ENCODE measurements at places on chromosomes 12 and 14. TPM values are rescaled to one million over a fixed set of nuclear protein-coding genes. Genes with fewer than 3 reads are reported as not detected.

- no peaks in the 10 kb centered on the region for H3K27me3 ChIP-seq
- no peak for DNase-seq
- no peak overlapping the region for H3K4me3 ChIP-seq
- H3K27ac ChIP-seq, result no peak overlapping the region
These were observed 653.5 kb downstream of the TRHDE start for GRCh38 chr12:72925716-72926115.

GRCh38 chr12:93614917-93615596 lies 42.6 kb downstream of the SOCS2 start:
- no peak for DNase-seq
- peaks cover 18% of the 10 kb centered on the region for H3K27me3 ChIP-seq
- no peaks in the 10 kb centered on the region for H3K36me3 ChIP-seq
- no peak overlapping the region for H3K27ac ChIP-seq

- H3K27ac ChIP-seq, result no peak overlapping the region
- no peaks in the 10 kb centered on the region for H3K36me3 ChIP-seq
- no peak for DNase-seq
- no peaks in the 10 kb centered on the region for H3K27me3 ChIP-seq
- H3K4me3 ChIP-seq, result no peak overlapping the region
These were observed 461.4 kb upstream of the USP15 start for GRCh38 chr12:61798778-61799177.

The HCAR1 gene
- 5.9 TPM for total RNA-seq

The RAD9B gene
- total RNA-seq, result 1.9 TPM

GRCh38 chr12:1904875-1905274 lies 13.6 kb downstream of the CACNA2D4 start:
- no peak for DNase-seq
- peaks cover 38% of the 10 kb centered on the region for H3K27me3 ChIP-seq
- H3K36me3 ChIP-seq, result no peaks in the 10 kb centered on the region
- H3K27ac ChIP-seq, result no peak overlapping the region
- H3K4me1 ChIP-seq, result no peaks in the 10 kb centered on the region

- peaks cover 39% of the 10 kb centered on the region for H3K4me1 ChIP-seq
- DNase-seq, result peak; percentile 43
- peak overlapping the region; percentile 46 for H3K27ac ChIP-seq
These were observed 96.0 kb upstream of the NEDD1 start for GRCh38 chr12:96811083-96811482.

The SLC2A3 gene
- 0.37 TPM for total RNA-seq

The CCDC38 gene
- total RNA-seq, result not detected

DNA sequence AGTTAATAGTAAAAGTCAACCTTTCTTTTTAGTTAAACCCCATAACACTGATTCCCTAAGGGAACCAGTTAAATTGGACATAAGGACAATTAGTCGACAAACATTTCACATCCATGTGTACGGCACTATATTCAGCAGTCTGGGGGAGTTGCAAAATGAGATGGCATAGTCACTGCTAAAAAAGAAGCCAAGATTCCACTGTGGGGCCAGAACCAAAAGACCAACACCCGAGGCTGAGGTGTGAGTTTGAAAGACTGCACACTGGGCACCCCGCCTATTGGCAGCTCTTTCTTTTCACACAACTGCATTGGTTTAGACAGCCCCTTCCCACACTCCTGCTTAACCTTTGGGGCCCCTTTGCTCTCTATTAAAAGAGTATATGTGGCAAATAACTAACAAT lies 16.7 kb downstream of the SETD3 start:
- no peak overlapping the region for H3K4me3 ChIP-seq
- no peaks in the 10 kb centered on the region for H3K27me3 ChIP-seq
- DNase-seq, result no peak
- peaks cover 6% of the 10 kb centered on the region for H3K36me3 ChIP-seq
- H3K4me1 ChIP-seq, result peaks cover 36% of the 10 kb centered on the region

- H3K4me3 ChIP-seq, result no peak overlapping the region
- DNase-seq, result no peak
- no peaks in the 10 kb centered on the region for H3K27me3 ChIP-seq
- peaks cover 4% of the 10 kb centered on the region for H3K4me1 ChIP-seq
- no peak overlapping the region for H3K27ac ChIP-seq
- H3K36me3 ChIP-seq, result peaks cover 14% of the 10 kb centered on the region
These were observed 10.6 kb downstream of the SCFD1 start for GRCh38 chr14:30632730-30633129.

DNA sequence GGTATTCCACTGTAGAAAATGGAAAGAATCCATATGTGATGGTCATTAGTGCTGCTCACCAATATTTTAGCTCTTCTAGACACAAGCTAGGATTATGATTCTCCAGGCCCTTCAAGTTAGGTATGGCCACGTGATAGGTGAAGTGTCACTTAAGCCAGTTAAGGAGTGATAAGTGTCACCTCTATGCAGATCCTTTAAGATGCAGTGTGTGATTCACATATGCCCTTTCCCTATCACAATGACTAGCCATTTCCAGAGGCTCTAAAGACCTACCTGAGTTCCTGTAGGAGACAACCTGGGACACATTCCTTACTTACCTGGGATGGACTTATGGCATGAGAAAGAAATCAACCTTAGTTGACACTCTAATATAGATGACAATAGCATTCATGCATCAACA lies 343.2 kb downstream of the NELL2 start:
- no peaks in the 10 kb centered on the region for H3K27me3 ChIP-seq
- no peaks in the 10 kb centered on the region for H3K4me1 ChIP-seq
- no peak overlapping the region for H3K27ac ChIP-seq
- no peak overlapping the region for H3K4me3 ChIP-seq
- H3K36me3 ChIP-seq, result no peaks in the 10 kb centered on the region

The OR6S1 gene
- total RNA-seq, result not detected

- DNase-seq, result no peak
- H3K4me1 ChIP-seq, result peaks cover 33% of the 10 kb centered on the region
- H3K4me3 ChIP-seq, result no peak overlapping the region
- H3K27ac ChIP-seq, result no peak overlapping the region
These were observed 5.1 kb downstream of the IFI27 start for GRCh38 chr14:94115631-94116030.

DNA sequence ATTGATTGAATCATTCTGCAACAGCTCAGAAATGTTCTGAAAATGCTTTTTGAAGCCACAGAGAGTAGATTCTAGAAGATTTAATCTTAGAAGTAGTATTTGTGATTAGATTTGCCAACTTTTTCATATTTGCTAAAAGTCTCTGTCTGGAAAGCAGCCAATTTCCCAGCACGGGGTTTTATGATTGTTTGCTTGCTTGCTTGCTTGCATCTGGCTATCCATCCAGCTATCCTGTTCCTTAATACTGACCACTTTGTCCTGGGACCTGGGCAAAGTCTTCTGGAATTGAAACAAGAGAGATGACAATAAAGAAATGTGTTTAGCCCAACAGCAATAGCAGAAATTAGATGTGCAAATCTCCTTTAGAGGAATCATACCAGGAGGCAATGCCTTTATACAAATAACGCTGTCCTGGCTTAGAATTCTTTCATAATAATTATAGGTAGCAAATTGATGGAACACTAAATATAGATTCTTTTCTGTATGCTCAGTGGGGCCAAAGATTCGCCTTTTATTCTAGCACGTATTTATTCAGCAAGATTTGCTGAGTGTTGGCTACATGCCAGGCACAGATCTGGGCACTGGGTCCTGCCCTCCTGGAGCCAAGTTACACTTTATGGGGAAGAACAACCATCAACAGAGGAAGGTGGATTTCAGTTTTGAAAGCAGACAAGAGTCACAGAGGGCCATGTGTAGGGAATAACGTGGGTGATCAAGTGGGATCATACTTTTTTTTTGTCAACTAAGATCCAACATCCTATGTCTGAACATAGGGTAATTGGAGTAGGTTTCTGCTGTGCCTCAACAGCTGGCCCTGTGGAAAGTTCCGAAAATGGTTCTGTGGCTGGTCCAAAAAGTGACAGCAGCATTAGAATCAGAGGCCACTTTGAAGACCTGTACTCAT lies 25.3 kb downstream of the MYBPC1 start:
- H3K36me3 ChIP-seq, result peaks cover 10% of the 10 kb centered on the region
- no peaks in the 10 kb centered on the region for H3K27me3 ChIP-seq
- H3K27ac ChIP-seq, result peak overlapping the region; percentile 71
- peaks cover 38% of the 10 kb centered on the region for H3K4me1 ChIP-seq
- DNase-seq, result no peak

DNA sequence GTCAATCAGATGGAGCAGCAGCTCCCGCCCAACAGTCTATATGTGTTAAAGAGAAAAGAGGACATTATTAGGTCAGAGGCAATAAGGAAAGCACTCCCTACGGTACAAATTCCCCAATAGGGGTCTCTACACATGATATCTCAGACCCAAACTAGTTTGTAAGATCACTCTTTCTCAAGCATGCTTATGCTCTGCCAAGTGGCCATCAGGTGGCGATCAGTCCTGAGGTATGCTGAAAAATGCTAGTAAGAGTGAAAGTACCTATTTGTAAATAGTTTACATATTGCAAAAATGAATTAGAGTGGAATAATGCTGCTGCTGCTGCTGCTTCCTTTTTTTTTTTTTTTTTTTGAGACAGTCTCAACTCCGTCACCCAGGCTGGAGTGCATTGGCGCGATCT lies 61.0 kb downstream of the CPM start:
- peak; percentile 30 for DNase-seq
- no peaks in the 10 kb centered on the region for H3K27me3 ChIP-seq
- H3K36me3 ChIP-seq, result no peaks in the 10 kb centered on the region
- H3K4me1 ChIP-seq, result no peaks in the 10 kb centered on the region
- H3K4me3 ChIP-seq, result no peak overlapping the region

GRCh38 chr12:52914576-52915121 lies 9.8 kb upstream of the KRT8 start:
- no peak overlapping the region for H3K27ac ChIP-seq
- no peaks in the 10 kb centered on the region for H3K27me3 ChIP-seq
- DNase-seq, result no peak
- no peaks in the 10 kb centered on the region for H3K36me3 ChIP-seq
- no peak overlapping the region for H3K4me3 ChIP-seq

The TAS2R10 gene
- 1.5 TPM for total RNA-seq

DNA sequence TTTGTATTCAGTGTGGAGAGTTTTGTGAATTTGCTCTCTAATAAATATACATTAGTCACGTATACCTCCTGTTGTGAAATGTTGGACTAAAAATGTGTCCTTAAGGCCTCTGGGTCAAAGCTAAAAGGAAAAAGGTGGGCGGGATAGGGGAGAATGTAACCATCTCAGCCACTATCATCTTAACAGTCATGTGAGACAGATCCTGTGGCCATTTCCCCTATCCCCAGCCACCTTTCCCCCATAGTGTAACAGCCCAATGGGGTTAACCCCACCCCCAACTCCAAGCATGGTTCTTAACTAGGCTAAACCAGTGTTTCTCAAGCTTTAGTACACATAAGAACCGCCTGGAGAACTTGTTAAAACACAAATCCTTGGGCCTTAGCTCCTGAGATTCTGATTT lies 6.5 kb upstream of the ITPR2 start:
- no peaks in the 10 kb centered on the region for H3K4me1 ChIP-seq
- no peak for DNase-seq
- no peaks in the 10 kb centered on the region for H3K36me3 ChIP-seq
- H3K4me3 ChIP-seq, result no peak overlapping the region
- peaks cover 18% of the 10 kb centered on the region for H3K27me3 ChIP-seq
- no peak overlapping the region for H3K27ac ChIP-seq

DNA sequence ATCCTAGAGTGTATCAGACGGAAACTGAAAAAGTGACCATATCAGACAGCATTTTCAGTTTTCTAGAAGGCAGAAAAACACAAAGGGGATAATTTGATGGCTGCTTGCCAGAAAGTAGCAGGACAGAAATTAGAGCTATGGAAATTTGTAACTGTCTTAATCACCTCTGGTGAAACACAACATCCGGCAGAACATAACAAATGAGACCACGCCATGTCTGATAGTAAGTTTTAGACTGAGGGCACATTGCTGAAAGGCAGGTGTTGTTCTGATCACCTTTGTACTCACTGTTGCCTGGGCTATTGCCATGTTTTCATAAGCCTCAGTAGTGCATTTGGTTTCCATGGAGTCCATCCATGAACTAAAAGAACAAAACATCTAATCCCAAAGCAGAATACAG lies 290.3 kb downstream of the PAWR start:
- no peak for DNase-seq
- no peaks in the 10 kb centered on the region for H3K36me3 ChIP-seq
- no peak overlapping the region for H3K4me3 ChIP-seq
- no peaks in the 10 kb centered on the region for H3K27me3 ChIP-seq

GRCh38 chr12:130925666-130926015 lies 28.1 kb upstream of the ADGRD1 start:
- H3K27me3 ChIP-seq, result peaks cover 73% of the 10 kb centered on the region
- no peak overlapping the region for H3K4me3 ChIP-seq
- no peak for DNase-seq
- H3K36me3 ChIP-seq, result no peaks in the 10 kb centered on the region
- H3K4me1 ChIP-seq, result no peaks in the 10 kb centered on the region

The LMNTD1 gene
- total RNA-seq, result not detected

GRCh38 chr12:54385251-54385914 lies 850 bp upstream of the ZNF385A start:
- H3K27ac ChIP-seq, result no peak overlapping the region
- DNase-seq, result no peak
- no peaks in the 10 kb centered on the region for H3K36me3 ChIP-seq
- H3K4me1 ChIP-seq, result peaks cover 25% of the 10 kb centered on the region
- no peak overlapping the region for H3K4me3 ChIP-seq

- peaks cover 31% of the 10 kb centered on the region for H3K27me3 ChIP-seq
- DNase-seq, result peak; percentile 81
- peak overlapping the region; percentile 97 for H3K4me3 ChIP-seq
- H3K4me1 ChIP-seq, result no peaks in the 10 kb centered on the region
These were observed 42.7 kb downstream of the DYRK4 start for GRCh38 chr12:4604684-4605193.

The RD3L gene
- not detected for total RNA-seq

DNA sequence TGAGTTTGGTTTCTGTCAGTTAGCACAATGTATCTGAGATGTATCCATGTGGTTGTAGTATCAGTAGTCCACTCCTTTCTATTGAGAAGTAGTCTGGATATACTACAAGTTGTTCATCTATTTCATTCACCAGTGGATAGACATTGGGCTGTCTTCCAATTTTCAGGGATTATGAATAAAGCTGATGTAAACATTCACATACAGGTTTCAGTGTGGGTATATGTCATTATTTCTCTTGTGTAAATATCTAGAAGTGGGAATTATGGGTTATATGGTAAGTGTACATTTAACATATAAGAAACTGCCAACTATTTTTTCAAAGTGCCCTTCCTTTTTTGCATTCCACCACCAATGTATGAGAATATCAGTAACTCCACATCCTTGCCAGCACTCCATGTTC lies 35.9 kb downstream of the PHLDA1 start:
- no peaks in the 10 kb centered on the region for H3K27me3 ChIP-seq
- no peak overlapping the region for H3K27ac ChIP-seq
- no peaks in the 10 kb centered on the region for H3K36me3 ChIP-seq
- DNase-seq, result no peak

The SLC39A2 gene
- not detected for total RNA-seq

The ZBTB1 gene
- total RNA-seq, result 28.1 TPM

- peaks cover 34% of the 10 kb centered on the region for H3K4me1 ChIP-seq
- peaks cover 3% of the 10 kb centered on the region for H3K36me3 ChIP-seq
- no peak for DNase-seq
- H3K4me3 ChIP-seq, result no peak overlapping the region
These were observed 363.8 kb downstream of the FUT8 start for GRCh38 chr14:65776193-65776852.

GRCh38 chr12:76244300-76244699 lies 103.9 kb downstream of the BBS10 start:
- H3K4me3 ChIP-seq, result no peak overlapping the region
- no peak for DNase-seq
- no peaks in the 10 kb centered on the region for H3K27me3 ChIP-seq
- H3K27ac ChIP-seq, result no peak overlapping the region
